Lung (tissue), 17 donors: ENCODE measurements at places on chromosomes 12 and 14. TPM values are rescaled to one million over a fixed set of nuclear protein-coding genes. Genes with fewer than 3 reads are reported as not detected.

GALNT6 gene
- polyA plus RNA-seq = 10.6 TPM

MIPOL1 gene
- polyA plus RNA-seq = 2.3 TPM

MFAP5 gene
- 1.6 TPM for polyA plus RNA-seq

PLBD2 gene
- polyA plus RNA-seq = 26.5 TPM

PROX2 gene
- 0.01 TPM for polyA plus RNA-seq

SIRT4 gene
- 2.2 TPM for polyA plus RNA-seq

- peak; percentile 90 for DNase-seq
Measured at GRCh38 chr12:124655698-124656516, 88.5 kb upstream of the NCOR2 start.

DNA sequence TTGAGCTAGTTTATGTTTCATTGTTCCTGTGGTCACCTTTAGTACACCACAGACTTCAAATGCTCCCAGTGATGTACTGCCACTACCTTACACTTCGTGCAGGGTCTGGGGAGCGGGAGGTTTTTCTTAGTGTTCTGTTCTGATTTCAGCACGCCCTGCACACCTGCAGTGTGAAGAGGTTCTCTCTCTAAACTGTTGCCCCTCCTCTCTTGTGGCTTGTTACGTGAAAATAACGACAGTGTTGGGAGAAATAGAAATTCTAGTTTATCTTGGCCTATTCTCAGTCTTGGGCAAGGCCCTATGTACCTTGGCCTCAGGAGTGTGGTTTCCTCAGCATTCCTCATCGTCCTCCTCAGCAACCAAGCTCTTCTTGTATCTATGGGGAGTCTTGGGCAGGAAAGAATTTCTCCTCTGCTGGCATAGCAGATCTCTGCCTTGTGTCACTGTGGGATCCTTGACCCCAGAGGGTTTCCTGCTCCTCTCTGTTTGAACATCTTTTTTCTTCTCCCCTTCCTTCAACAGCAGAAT is 48.6 kb downstream of the EIF2S3B start:
- no peak for DNase-seq

DNA sequence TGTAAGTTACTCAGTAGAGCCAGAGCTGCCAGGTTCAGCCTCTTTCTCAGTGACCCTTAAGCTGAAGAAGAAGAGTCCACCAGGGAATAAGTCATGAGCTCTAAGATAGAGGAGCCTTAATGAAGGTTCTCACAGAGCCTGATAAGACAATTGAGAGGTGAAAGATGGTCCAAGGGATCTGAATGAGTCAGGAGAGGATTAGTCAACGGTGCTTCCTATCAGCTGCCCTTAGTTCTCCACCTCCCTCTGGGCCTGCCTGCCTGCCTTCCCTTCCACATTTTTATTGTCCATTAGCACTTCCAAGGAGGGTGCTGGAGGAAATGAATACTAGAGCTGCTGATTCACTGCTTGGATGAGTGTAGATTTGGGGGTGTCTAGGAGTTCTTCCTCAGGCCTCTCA is 161.7 kb upstream of the RMST start:
- no peak for DNase-seq

DNA sequence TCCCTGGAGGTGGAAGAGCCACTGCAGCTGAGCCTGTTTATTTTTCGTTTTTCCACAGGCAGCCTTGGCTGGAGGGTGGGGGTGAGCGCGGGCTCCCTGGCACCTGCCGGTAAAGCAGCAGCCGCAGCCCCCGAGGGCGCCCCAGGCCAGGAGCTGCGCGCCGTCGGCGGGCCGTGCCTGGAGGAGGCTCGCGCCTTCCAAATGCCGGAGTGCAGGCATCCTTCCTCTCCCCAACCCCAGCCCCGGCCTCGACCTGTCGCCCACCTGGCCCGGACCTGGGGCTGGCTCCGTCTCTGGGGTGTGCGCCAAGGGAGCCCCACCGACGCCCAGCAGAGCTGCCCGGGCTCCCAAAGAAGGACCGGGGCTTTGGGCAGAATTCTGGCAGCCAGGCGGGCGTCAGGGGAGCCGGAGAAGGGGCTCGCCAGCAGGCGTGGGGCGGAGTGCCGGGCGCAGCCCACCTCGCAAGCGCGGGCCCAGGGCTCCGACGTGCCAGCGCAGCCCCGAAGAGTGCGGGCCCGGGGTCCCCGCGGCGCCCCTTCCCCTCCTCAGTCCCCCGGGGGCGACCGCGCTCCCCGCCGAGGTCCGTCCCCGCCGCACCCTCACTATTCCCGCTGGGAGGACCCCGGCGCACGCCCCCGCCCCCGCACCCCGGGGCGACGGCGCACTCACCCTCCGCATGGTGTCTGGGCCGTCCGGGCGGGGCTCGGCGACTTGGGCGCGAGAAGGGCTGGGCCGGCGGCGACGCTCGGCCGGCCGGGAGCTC is 130.3 kb downstream of the NDUFA12 start:
- no peak for DNase-seq

- DNase-seq = no peak
Measured at GRCh38 chr12:1184402-1184801, 193.4 kb downstream of the ERC1 start.

- DNase-seq = no peak
Measured at GRCh38 chr14:24181371-24182077, 7.1 kb downstream of the IPO4 start.

GRCh38 chr12:44876544-44877410 is 662 bp upstream of the NELL2 start:
- peak; percentile 58 for DNase-seq

DNA sequence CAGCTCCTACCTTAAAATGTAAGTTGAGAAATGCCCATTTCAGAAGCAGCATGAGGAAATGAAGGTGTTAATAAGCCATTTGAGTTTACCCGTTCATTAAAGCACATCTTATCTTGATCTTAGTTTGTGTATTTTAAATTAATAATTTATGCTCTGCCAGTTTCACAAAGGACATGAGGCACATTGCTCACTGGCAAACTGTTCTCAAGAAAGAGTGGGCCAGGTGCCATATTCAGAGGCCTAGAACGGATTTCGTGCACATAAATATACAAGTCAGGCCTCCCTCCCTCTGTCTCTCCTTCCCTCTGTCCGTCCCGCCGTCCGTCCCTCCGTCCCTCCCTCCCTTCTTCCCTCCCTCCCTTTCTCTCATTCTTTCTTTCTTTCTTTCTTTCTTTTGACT is 29.5 kb downstream of the CPM start:
- DNase-seq = no peak

GRCh38 chr12:124390442-124391097 is 95.7 kb downstream of the RFLNA start:
- no peak for DNase-seq

GRCh38 chr14:52399921-52400595 is 85.9 kb downstream of the PTGER2 start:
- no peak for DNase-seq

- DNase-seq = no peak
Measured at GRCh38 chr12:43602738-43603137, 50.7 kb upstream of the ADAMTS20 start.

DNA sequence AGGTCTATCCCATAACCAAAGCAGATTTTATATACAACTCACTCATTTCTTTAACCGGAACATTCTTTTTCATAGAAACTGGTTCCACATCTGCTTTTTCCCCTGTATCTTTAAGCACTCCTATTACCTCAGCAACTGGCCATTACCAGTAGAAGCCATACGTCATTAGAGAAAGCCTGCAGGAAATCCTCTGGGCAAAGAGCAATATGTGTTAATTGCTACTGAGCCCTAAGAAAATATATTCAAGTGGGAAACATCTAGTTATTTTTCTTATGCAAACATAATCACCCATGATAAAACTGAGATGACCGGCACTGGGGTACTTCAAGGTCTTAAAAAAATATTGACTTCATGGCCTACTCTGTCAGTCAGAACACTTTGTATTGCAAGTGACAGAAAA is 28.2 kb upstream of the CPSF6 start:
- no peak for DNase-seq
